GM06990 (cell line): ENCODE measurements at places on chromosomes 3 and 15.

DNA sequence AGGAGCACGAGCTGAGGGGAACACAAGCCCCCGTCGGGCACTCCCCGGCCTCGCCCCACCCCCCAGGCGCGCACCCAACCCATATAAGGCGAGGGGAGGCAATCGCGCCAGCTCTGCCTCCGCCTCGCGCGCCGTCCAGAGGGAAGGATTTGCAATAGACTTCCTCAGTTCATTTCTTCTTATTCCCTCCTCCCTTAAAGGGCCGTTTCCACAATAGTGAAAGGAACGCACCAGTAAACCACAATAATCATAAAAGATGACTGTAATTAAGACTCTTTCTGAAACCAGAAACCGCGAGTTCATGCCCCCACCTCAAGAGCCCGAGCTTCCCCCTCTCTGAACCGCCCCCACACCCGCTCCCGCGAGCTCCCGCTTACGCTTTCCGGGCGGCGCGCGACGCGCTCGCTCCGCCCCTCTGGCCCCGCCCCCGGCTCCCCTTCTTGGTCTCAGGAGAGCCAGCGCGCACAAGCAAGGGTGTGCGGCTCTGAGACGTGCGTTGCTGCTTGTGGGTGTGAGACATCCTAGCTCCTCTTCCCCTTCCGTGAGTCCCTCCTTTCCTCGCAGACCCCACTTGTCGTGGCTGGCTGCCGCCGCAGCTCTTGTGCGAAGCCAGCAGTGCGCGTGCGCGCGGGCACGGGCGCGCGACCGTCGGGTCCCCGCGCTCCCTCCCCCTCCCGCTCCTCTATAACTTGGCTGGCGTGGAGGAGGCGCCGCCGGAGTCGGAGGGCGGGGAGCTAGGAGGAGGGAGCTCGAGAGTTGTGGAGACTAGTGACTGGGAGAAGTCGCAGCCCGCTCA is at the start of gene DIPK2A:
Gene DIPK2A (plus strand): TSS at position 465 of the 796 bp plus-strand sequence. CDS start 510 bp downstream, outside the sequence.
- peak; percentile 99 for DNase-seq

DNA sequence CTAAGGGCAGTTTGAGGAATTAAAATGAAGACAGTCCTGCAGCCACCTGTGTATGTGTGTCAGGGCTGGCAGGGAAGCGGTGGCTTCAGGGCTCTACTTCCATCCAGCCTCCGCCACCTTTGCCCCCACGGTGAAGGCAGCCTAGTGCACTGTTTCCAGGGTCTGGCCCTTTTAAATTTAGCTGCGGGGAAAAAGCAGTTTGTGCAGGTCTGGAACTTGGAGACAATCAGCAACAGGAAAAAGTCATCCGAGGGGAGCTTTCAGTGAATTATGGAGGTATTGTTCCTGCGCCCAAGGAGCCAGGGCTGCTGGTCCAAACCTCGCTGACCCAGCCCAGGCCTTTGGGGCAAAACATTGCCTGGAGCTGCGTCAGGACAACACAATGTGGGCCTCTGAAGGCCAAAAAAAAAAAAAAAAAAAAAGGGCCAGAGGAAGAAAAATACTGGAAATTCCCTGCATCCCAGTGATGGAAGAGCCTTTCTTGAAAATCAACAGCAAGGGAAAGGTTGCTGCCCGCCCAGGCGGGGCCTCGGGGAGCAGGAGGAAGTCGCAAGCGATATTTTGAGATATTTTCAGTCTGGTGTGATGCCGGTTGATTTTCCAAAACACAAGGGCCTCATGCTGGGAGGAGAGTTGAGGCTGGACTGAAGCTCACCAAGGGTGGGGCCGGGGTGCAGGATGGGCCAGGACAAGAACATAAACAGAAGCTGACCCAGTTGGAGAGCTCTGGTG is 25.5 kb upstream of the FGD5 start:
- DNase-seq: no peak

GRCh38 chr3:11948331-11948730 is 55.9 kb upstream of the SYN2 start:
- DNase-seq: no peak

DNA sequence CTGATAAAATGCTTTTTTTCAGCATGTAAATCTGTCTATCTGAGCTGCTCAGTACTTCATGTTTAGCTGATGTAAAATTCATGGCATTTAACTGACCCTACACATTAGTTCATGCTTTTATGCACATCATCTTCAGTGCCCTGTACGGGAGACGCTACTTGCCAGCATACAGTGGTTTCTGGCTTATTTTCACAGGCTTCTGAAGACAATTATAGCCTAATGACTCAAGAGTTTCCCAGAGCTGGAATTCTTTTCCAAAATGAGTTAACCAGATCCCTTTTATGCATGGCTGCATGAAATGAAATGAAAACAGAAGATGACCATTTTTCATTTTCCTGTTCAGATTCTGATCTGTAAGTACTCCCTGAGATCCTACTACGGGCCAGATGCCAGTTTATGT is 1061.5 kb downstream of the ROBO2 start:
- no peak for DNase-seq

- DNase-seq: peak; percentile 49
These were observed 35.0 kb upstream of the TATDN2 start for GRCh38 chr3:10213156-10213792.

- DNase-seq: no peak
These were observed 218.5 kb upstream of the CMC1 start for GRCh38 chr3:28022916-28023315.

DNA sequence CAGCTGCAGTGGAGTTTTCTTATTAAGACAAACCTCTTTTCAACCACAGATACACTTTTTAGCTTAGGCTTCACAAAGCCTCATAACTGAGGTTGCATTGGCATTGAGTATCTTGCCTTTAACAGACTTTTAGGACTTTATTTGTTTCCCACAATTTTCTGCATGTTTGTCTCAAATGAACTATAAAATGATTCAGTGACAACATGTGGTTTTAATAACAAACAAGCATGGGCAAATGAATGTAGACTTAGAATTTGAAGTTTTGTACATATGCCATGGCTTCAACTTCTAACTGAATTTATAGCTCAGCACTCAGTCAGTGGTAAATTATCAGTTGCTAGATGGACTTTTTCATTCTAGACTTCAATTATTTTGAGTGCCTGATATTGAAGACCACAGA is 101.6 kb downstream of the SLC25A26 start:
- no peak for DNase-seq

DNA sequence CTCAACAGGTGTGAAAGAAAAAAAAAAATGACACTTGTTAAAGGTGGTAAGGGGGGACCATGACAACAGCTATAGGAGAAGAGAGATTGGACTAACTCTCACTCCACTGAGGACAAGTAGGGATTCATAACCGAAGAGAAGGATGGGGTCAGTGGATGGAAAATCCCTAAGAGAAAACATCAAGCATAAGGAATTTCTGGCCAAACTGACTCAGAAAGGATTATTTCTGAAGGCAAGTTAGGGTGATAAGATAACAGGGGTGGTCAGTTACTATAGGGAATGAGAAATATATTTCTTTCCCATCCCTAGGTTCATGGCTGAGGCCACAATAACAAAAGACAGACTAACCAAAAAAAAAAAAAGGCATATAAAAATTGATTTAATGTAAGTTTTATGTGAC is 9.5 kb upstream of the RARB start:
- DNase-seq: no peak

- DNase-seq: peak; percentile 55
These were observed 23.5 kb downstream of the IL12A start for GRCh38 chr3:160012108-160012507.

DNA sequence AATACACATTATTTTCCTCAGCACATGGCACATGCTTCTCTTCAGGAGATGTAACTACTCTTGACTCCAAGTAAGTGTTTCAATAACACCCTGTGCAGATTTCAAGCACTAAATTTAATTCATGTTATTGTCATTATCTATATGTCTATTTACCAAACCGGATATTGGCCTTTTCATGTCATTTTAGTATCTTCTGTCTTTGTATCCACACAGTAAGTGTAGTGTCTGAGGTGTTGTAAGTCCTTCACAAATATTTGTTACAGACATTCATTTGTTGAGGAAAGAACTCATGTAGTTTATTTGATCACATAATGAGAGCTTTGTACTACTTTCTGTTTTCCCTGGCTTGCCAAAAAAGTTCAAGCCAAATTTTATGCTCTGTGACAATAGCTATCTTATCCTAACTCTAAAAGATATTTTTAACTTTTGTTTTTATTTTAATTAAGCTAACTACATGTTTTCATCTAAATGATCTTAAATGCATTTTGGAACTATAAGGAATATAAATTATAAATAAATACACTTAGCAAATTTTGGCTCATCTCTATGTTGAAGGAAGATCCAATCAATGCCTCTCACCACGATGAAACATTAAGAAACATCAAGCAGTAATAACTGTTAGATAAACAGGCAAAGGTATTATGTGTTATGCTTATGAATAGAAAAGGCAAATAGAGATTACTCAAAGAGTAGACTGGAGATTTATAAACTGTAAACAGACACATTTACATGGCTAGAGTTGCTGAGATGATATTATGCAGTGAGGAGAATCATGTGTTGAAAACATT is 48.3 kb downstream of the SPTSSB start:
- DNase-seq: no peak

- DNase-seq: no peak
These were observed 266.4 kb upstream of the CDIN1 start for GRCh38 chr15:36313021-36313420.

DNA sequence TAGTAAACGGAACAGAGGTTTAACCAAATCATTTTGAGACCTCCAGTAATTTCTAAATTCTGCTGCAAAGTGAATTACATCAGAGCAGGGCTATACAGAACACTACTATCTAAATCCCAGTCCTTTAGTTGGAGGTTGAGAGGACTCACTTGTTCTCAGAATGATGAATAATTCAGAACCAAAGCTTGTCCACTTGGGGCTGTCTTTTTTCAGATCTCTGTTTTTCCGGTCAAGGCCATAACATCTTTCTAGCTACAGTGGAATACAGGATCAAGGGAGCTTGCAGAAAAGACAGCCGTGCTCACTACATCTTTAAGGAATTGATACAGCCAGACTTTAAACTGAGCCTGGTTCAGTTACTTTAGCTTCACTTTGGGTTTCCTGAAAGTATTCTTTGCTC is 194.5 kb downstream of the EFHB start:
- no peak for DNase-seq

GRCh38 chr3:55683666-55684270 is 196.7 kb upstream of the WNT5A start:
- no peak for DNase-seq

GRCh38 chr3:56590814-56591213 is 33.8 kb downstream of the CCDC66 start:
- no peak for DNase-seq

GRCh38 chr15:51842265-51842664 is 12.8 kb downstream of the TMOD3 start:
- no peak for DNase-seq

DNA sequence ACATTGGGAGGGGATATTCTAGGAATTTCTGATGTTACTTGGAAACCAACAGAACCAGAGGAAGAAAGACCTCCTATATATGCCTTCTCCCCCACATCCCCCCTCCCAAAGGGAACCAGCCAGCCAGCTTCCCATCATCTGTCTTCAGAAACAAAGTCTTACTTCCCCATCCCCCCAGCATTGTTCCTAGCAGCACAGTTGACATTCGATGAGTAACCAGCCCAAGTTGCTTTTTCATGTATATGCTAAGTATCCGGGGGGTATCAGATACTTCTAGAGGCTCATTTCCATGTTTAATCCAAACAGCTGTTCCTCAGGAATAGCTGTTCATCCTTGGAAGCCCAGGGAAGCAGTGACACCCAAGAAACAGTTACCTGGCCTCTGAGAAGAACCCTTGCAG is 16.0 kb downstream of the RMDN3 start:
- DNase-seq: no peak

- DNase-seq: no peak
These were observed 68.0 kb downstream of the SH3GL3 start for GRCh38 chr15:83515164-83515563.

- DNase-seq: peak; percentile 90
These were observed at the start of gene LACTB for GRCh38 chr15:63121382-63122001. LACTB (plus strand) TSS chr15:63121861; CDS start chr15:63121872, 11 bp downstream.

- peak; percentile 29 for DNase-seq
These were observed 2.3 kb downstream of the SUCNR1 start for GRCh38 chr3:151875759-151876158.

DNA sequence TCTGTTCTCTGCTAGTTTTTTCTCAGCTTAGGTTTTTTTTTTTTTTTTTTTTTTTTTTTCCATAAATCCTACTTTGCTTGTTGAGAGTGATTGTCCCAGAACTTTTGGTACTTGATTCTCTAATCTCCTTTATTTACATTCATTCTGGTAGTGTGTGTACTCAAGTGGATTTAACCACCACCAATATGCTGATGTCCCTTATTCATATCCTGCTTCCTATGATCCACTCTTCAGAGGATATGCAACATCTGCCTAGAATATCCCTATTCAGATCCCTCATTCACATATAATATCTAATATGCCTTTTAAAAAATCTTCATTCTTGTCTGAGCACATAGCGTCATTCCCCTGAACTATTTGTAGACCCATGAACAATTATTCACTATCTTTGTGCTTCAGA is 342.9 kb downstream of the VGLL3 start:
- DNase-seq: no peak

GRCh38 chr15:57784081-57784511 is 77.6 kb downstream of the POLR2M start:
- DNase-seq: no peak

DNA sequence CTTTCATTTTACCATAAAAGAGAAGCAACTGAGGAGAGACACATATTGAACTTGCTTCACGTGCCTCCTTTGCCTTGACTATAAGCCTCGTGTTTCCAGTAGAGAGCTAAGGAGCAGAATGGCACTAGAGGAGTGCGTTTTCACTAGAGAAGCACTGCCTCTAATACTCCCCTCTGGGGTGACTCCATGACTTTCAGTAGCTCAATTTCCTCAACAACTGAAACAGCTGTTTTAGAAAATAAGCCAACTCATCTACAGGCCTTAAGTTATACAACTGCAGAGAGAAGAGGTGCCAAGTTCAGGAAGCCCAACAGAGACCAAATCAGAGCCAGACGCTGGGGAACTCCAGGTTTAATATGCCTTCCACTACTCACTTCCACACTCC is 1.9 kb downstream of the UBP1 start:
- no peak for DNase-seq

DNA sequence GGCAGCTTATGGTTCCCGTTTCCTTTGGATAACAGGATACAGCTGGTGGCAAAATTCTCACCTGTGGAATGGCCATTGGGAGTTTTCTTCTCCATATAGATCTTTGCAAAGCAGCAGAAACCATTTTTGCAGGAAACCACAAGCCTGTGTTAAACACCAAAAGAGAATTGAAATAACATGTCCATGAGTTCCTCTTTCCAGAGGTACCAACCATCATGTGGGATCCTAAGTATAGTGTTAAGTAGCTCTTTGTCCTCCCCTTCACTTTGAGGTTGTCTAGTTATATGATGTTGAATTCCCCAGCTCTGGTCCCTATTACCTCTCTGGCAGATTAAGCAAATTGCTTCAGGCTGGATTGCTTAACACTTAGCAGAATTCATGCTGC is 94.9 kb downstream of the AKAP13 start:
- peak; percentile 49 for DNase-seq

DNA sequence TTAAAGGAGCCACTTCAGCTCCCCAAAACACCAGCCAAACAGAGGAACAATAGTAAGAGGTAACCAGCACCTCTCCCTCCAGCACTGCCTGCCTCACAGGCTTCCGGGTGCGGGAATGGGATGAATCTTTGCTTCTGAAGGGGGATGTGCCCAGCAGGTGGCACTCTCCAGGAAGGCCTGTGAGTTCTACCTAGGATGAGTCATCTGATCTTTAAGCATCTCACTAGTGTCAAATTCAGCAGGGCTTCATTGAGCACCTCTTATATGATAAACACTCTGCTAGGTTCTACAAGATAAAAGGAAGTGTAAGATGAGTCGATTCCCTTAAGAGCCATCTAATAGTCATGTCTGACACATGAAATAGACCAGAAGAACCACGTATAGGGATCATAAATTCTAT is 237.4 kb upstream of the UMPS start:
- no peak for DNase-seq
